NCI-H524 (cell line): ENCODE measurements at places on chromosomes 16 and 17.

DNA sequence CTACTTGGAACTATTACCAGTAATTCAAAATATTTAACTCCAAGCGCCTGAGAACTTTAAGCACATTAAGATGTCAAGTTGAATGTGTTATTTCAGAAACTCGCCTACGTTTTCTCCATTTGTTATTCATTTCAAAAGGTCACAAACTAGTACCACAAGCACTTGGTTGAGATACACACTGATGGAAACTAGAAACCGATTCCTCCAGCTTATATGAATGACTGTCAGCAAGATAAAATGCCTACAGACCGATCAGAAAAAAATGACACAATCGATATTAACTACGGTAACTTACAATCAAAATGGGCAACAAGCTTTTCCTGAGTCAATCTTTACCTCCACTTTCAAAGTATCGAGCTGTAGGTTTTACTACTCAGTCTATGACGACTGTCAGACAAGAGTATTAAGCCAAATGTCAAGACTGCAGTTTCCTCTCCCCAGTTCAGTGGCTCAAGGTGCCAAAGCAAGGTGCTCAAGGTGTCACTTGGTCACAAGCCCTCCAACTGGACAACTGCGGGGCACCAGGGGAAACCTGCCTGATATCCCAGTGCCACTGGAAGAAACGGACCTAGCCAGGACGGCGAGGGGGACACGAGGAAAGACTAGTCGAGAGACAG, 678 bp downstream of the SRP68 start:
- no peak for DNase-seq

- peak; percentile 70 for DNase-seq
Observed at GRCh38 chr16:80974649-80975376, 31.9 kb downstream of the CMC2 start.

DNA sequence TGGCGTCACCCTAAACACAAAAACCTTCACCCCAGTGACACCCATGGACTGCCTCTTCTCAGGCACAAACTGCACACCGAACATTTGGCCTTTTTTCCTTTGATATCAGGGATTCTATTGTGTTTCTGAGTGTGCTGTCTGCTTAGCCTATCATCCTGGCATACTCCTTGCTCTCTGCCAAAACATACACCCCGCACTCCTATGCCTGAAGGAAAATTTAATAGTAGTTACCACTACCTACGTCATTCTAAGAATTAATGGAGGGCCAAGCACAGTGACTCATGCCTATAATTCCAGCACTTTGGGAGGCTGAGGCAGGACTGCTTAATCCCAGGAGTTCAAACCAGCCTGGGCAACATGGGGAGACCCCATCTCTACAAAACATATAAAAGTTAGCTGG, 19.9 kb upstream of the SLFN13 start:
- DNase-seq, result no peak

DNA sequence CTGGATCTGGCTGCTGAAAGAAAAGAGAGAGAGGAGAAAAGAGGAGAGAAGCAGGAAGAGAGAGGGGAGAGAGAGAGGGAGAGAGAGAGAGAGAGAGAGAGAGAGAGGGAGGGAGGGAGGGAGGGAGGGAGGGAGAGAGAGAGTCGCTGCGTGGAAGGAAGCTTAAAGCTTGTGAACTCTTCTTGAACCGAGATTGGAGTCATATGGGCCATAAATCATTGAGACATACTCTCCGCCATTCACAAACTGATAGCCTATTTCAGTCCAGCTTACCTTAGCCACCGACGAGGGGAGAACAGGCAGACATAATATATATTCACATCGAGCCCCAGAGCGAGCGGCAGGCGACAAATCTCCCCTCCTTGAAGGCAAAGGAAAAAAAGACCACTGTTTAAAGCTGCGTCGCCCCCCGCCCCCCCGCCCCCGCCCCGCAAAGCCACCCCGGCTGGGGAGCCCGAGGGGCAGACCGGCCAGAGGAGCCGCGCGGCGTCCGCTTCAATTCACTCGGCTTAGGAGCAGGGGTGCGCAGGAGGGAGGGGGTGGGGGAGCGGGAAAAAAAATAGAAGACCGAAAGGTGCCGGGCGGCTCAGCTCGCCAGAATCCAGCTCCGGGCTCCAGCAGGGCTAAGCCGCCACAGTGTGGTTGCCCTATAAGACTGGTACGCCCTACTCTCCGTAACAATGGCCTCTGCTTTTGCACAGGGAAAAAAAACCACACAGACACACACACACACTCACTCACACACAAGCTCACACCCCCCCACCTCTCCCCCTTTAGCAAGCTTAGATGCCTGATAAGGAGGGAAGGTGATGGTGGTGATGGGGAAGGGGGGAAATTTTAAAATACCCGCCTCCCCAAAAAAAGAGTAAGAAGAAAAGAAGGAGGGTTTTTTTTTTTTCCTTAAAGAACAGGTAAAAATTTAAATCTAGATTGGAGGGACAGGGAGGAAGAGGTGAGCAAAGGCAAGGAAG, 10.6 kb upstream of the HOXB2 start:
- DNase-seq, result peak; percentile 81

DNA sequence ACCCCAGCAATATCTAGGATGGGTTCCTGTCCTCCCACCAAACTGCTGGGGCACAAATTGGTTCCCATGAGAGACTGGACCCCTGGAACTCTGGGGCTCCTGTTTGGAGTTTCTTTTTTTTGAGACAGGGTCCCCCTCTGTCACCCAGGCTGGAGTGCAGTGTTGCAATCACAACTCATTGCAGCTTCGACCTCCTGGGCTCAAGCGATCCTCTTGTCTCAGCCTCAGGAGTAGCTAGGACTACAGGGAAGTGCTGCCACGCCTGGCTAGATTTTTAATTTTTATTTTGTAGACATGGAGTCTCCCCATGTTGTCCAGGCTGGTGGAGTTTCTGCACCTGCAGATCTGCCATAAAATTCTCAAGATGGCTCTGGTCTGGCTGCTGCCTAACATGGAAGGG, 56.3 kb upstream of the BRD7 start:
- no peak for DNase-seq

GRCh38 chr17:12640364-12640763, 25.3 kb upstream of the MYOCD start:
- no peak for DNase-seq

DNA sequence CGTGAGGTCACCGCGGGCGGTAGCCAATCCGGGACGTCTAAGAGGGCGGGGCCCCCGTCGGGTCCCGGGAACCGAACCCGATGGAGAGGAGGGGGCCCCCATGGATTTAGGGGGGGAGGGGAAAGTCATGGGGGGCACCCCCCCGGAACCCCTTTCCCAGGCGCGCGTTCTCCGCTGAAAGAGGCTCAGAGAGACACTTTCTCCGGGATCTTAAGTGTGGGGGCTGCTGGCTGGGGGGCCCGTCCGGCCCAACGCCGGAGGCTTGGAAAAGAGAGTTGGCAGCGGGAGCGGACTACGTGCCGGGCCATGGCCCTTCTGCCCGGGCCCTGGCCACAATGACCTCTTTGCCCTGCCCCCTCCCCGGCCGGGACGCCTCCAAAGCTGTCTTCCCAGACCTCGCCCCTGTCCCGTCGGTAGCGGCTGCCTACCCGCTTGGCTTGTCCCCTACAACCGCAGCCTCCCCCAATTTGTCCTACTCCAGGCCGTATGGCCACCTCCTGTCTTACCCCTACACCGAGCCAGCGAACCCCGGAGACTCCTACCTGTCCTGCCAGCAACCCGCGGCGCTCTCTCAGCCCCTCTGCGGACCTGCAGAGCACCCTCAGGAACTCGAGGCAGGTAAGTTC, at the start of gene DLX4:
TSS of gene DLX4 (plus strand) at position 57 of the 626 bp plus-strand sequence. CDS start at position 336, 279 bp downstream.
- DNase-seq, result peak; percentile 65

DNA sequence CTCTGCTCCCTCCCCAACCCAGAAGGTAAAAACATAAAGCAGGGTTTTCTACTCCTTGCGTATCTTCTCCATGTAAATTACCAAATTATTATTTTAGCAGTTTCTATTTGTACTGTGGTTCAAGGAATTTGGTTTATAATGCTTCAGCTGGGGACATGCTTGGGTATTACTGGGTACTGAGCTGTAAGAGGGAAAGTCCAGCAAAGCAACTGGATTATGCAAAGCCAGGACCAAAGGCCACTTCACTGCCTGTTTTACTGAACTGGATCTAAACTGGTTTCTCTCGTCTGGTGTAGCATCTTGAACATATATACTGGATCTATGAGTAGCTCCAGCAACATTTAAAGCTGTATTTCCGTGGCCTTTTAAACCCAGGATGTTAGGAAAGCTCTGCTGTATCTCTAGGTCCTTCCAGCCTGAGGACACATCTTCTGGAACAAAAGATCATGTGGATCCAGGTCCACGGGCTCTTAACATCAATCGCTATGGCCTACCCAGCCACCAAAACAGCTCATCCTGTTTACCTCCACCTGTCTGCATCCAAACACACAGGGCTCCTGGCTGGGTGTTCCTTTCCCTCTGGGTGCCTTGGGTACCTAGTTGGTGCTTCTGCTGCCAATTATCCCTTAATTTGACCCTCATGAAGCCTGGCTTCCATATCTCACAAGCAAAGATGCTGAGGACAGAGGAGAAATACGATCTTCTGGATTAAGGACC, 7.2 kb downstream of the PMP22 start:
- no peak for DNase-seq
